Left ventricle myocardium superior (tissue), 1 donor: ENCODE measurements at places on chromosomes 5 and 9. TPM values are rescaled to one million over a fixed set of nuclear protein-coding genes. Genes with fewer than 3 reads are reported as not detected.

GRCh38 chr9:79257228-79257781, 314.5 kb upstream of the TLE4 start:
- DNase-seq = no peak

- no peak for DNase-seq
Measured at GRCh38 chr5:126199467-126199866, 223.7 kb upstream of the GRAMD2B start.

GRCh38 chr9:134781591-134782302, 98.9 kb upstream of the FCN2 start:
- DNase-seq = no peak

- DNase-seq = no peak
Measured at GRCh38 chr9:37967014-37967760, 63.3 kb upstream of the SLC25A51 start.

DNA sequence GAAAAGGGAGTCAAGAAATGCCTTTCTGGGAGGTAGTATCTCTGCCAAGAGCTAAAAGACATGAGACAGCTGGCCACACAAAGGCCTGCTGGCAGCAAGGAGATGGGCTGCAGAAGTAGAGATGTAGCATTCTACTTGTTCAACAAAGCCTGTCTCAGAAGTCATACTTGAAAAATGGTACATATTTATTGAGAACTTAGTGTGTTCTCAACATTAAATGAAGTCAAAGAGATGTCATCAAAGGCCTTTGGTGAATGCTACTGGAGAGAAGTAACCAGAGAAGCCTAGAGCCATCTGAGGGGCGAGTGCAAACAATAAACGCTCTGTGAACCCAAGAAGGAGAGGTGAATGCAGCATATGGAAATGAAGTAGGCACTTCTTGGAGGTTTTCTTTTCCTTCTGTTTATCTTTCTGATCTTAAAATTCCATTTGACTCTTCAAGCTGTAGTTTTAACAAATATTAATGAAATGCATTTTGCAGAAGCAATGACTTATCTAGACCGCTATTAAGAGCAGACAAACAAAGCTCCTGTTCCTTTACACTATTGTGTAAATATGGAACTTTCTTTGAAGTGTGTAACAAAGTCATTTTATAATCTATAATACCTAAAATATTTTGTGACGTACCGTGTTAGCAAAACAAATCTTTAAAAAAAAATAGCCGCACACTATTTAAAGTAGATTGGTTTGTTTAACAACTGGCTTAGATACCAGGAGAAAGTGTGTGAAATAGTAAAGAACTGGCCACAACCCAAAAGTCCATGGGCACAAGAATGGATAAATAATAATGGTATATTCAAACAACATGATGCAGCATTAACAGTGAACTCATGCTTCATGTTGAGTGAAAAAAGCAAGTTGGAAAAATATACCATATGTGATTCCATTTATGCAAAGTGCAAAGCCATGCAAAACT, 70.2 kb downstream of the ZNF608 start:
- DNase-seq = no peak

- no peak for DNase-seq
Measured at GRCh38 chr5:1719860-1720259, 79.8 kb downstream of the MRPL36 start.

Gene TMEM174
- total RNA-seq = not detected

Gene AJM1
- 9.1 TPM for total RNA-seq

Gene TTC39B
- total RNA-seq = 1.4 TPM
